ENCODE measurements at places on chromosomes 6 and 20.

DNA sequence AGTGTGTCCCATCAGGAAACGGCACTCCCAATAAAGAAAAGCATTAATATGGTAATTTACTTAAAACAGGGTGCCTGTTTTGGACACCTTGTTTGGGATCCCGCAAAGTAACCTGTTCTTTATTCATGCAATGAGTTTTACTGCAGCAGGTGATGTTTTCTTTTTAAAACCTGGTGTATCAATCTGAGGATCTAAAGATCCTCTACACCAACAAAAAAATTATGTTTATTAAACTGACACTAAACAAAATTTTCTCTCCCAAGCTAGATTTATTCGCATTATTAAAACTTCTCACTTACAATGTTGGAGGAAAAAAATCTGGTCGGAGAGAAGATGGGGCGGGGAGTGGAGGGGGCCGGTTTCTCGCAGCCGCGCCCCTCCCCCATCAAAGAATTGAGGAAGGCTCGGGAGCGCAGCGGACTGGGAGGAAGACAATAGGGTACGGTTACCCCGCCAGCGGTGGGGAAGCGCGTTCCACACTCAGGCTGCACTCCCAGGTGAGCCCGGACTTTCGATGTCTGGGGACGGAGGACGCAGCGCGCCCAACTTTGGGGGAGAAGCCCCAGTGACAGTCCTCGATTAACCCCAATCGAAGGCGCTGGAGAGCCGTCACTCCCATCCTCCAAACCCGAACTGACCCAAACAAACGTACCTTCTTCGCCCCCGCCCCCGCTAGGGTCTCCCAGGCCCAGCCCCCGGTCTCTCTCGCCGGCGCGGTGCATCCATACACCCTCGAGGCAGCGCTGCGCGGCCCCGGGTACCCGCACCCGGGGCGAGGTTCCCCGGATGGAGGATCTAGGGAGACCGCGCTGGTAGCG, 1.3 kb downstream of the CD24 start:
- peak; percentile 64 for DNase-seq

DNA sequence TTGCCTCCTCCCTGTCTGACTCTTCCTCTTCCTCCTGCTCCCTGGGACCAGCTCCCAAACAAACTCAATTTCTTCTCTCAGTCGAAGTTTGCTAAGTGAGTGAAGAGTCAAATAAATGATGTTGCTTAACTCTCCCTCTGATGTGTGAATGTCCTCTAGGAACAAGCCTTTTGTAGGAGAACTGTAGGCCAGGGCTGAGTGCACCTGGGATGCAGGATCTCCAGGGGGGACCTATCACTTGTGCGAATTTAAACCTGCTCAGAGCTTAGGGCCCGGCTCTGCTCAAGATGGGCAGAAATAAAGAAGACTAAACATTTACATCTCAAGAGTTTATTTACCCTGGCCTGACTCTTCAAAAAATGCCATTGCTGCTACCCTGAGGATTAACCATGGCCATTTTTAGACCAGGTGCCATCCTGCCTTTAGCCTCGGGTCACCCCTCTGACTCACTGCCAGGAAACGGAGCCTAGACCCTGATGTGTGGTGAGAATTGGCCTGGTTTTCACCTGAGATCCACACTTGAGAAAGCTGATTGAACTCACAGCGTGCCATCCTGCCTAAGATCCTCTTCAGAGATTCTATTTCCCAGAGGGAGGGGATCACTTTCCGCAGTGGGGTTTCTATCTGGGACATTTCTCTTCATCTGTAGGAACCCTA, 63.6 kb upstream of the CD93 start:
- DNase-seq: no peak

DNA sequence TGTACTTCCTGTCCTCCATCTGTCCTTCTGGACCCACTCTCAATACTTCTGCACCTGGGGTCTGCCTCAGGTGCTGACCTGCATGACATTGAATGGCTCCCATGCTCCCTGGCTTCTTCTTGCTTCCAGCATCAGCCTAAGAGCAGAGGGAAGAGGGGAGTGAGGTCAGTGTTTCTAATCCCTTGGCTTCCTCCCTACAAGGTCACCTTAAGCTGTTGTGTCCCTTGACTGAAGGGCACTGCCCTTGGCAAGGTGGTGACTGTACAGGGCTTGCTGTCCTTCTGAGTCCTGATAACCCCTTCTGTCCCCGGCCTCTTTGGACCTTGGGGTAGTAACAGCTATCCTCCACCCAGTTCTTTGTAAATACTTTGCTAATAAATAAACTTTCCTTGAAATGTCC, 9.6 kb downstream of the HLA-DMB start:
- DNase-seq: no peak

DNA sequence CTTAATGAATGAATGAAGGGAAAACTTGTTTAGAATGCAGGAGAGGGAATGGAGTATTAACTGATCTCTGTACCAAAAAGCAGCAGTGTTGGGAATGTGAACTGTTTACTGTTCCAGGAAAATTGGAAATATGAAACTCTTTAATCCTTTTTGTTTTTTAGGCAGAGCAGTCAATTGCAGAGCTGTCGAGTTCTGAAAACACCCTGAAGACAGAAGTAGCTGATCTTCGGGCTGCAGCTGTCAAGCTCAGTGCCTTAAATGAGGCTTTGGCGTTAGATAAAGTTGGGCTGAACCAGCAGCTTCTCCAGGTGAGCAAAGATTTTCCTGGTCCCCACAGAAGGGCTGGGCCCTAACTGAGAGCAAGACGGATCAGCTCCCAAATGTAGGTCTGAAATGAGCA, 20.9 kb downstream of the CEP250 start:
- DNase-seq: no peak

DNA sequence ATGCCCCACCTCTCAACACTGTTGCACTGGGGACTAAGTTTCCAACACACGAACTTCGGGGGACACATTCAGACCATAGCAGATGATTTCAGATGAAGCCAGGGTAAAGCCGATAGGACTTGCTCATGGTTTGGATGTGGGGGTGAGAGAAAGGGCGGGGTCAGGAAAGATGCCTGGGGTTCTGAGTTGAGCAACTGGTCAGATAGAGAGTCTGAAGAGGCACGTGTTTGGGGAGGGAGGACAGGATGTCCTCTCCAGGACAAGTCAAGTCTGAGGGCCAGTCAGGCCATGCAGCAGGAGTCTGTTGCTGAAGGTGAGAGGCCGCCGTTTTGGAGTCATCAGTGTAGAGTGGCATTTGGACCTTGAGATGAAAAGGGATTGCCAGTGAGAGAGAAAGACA, 197.9 kb upstream of the SNX9 start:
- DNase-seq: no peak
